ENCODE measurements at places on chromosomes 11 and 22. TPM values are rescaled to one million over a fixed set of nuclear protein-coding genes. Genes with fewer than 3 reads are reported as not detected.

GRCh38 chr11:9017773-9018172, 14.0 kb upstream of the NRIP3 start:
- peaks cover 23% of the 10 kb centered on the region for H3K4me1 ChIP-seq
- no peak overlapping the region for H3K4me3 ChIP-seq
- H3K27ac ChIP-seq: no peak overlapping the region
- no peaks in the 10 kb centered on the region for H3K36me3 ChIP-seq
- H3K27me3 ChIP-seq: peaks cover 14% of the 10 kb centered on the region

DNA sequence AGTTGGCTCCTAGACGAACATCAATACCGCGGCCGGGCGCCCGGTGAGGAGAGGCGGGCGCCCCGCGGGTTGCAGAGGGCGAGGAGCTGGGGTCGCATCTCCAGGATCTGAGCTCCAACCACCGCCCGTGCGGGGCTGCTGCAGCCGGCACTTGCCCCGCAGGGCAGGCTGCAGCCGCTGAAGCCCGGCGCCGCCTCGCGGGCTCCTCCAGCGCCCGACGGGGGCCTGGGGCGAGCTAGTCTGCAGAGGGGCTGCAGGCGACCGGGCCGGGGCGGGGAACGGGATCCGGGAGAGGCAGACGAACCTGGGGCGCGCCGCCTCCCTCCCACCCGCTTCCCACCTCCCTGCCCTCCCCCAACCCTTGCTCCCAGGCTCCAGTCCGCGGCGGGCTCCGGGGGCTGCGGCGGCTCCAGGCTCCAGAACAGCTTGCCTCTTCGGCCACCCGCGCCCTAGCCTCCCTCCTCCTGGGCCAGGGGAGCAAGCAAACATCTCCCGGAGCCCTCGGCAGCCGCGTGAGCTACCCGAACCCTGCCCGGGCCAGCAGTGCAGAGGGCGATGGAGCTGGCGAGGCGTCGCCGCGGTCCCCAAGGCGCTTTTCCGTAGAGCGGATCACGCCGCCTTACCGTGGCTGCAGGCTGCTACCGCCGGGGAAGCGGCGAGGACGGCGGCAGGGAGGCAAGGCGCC, 802 bp downstream of the TENM4 start:
- peaks cover 61% of the 10 kb centered on the region for H3K27me3 ChIP-seq
- H3K4me3 ChIP-seq: no peak overlapping the region
- no peak overlapping the region for H3K27ac ChIP-seq
- H3K4me1 ChIP-seq: peaks cover 8% of the 10 kb centered on the region
- peaks cover 11% of the 10 kb centered on the region for H3K36me3 ChIP-seq

DNA sequence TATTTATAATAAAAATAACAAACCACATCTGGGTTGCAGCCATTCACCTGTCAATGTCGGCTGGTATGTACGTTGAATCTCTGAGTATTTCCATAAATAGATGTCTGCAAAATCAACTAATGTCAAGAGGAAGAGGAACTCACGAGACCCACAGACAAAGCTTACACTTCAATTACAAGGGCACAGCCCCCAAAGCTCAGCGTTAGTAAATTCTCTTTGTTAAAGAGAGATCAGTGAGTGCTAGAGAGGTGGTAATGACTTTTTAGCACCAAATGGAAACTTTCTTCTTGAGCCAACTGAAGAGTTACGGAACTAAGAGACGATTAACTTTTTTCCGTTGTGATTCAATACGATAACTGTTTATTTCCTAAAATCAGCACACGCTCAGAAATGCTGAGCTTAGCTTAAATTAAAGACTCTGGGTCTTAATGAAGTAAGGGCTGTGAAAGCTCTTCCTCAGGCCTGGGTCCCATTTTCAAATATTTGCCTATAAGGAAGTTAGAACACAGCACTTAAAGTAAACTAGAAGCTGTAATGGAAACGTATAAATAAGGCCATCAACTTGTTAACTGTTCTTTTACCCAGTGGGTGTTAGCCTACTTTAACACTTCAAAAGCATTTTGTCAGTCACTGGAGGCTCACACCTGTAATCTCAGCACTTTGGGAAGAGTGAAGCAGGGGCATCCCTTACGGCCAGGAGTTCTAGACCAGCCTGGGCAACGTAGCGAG, 22.8 kb upstream of the TFIP11 start:
- H3K4me3 ChIP-seq: no peak overlapping the region
- H3K4me1 ChIP-seq: no peaks in the 10 kb centered on the region
- H3K27me3 ChIP-seq: no peaks in the 10 kb centered on the region
- peak overlapping the region; percentile 33 for H3K27ac ChIP-seq

DNA sequence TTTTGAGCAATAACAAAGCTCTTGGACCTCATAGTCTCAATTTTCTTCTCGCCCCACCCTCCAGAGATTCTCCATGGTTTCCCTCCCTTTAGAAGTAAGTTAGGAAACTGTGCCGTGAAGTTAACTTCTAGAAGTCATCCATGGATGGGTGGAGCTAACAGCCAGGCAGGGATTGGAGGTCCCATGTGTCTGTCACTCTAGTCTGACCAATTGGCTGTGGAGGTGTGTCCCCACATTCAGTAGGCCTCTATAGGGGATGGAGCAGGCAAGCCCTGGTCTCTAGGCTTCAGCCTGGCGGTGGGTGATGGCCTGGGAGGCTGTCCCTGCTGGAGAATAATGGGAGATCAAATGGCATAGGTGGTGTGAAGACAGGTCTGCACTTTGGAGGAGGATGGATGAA, 50.7 kb downstream of the TP53I11 start:
- no peaks in the 10 kb centered on the region for H3K36me3 ChIP-seq
- H3K4me1 ChIP-seq: no peaks in the 10 kb centered on the region
- no peak overlapping the region for H3K27ac ChIP-seq
- H3K27me3 ChIP-seq: peaks cover 2% of the 10 kb centered on the region

- no peaks in the 10 kb centered on the region for H3K4me1 ChIP-seq
- no peak overlapping the region for H3K27ac ChIP-seq
- H3K27me3 ChIP-seq: peaks cover 31% of the 10 kb centered on the region
- no peaks in the 10 kb centered on the region for H3K36me3 ChIP-seq
- no peak overlapping the region for H3K4me3 ChIP-seq
Measured at GRCh38 chr11:13480198-13480597, 15.6 kb downstream of the PTH start.

DNA sequence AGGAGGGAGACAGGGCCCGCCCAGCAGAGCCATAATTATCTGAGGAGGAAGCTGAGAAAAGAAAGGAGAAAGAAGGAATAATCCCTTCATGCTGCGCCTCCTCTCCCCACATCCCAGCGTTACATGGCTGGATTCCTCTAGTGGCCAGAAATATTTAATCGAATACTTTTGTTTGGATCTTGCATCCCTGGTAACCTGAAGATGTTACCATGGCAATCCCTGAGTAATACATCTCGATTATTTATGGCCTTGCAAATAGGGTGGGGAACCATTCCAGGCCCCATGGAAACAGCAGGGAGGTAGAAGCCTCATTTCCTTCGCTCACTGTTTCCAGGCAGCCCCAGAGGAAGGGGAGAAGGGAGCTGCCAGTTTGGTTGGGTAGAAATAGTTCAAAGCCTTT, 357.7 kb downstream of the BUD13 start:
- no peak for DNase-seq
- no peaks in the 10 kb centered on the region for H3K36me3 ChIP-seq
- no peak overlapping the region for H3K4me3 ChIP-seq

- DNase-seq: peak; percentile 70
- peaks cover 2% of the 10 kb centered on the region for H3K36me3 ChIP-seq
- H3K4me3 ChIP-seq: no peak overlapping the region
Measured at GRCh38 chr22:38973289-38974169, 8.6 kb upstream of the APOBEC3B start.

GRCh38 chr11:113663567-113663966, 42.5 kb downstream of the TMPRSS5 start:
- no peak overlapping the region for H3K27ac ChIP-seq
- no peaks in the 10 kb centered on the region for H3K4me1 ChIP-seq
- H3K27me3 ChIP-seq: peaks cover 21% of the 10 kb centered on the region
- no peak overlapping the region for H3K4me3 ChIP-seq
- no peaks in the 10 kb centered on the region for H3K36me3 ChIP-seq
- no peak for DNase-seq

- no peak overlapping the region for H3K4me3 ChIP-seq
- no peak overlapping the region for H3K27ac ChIP-seq
- no peaks in the 10 kb centered on the region for H3K27me3 ChIP-seq
- no peaks in the 10 kb centered on the region for H3K36me3 ChIP-seq
Measured at GRCh38 chr11:111066846-111067245, 178.7 kb upstream of the POU2AF2 start.

GRCh38 chr22:30855266-30855665, 113.3 kb downstream of the MORC2 start:
- no peaks in the 10 kb centered on the region for H3K36me3 ChIP-seq
- H3K4me3 ChIP-seq: no peak overlapping the region
- no peaks in the 10 kb centered on the region for H3K4me1 ChIP-seq
- no peak for DNase-seq
- H3K27ac ChIP-seq: no peak overlapping the region
- H3K27me3 ChIP-seq: peaks cover 5% of the 10 kb centered on the region

GRCh38 chr11:109849946-109850345, 243.2 kb upstream of the ZC3H12C start:
- H3K27ac ChIP-seq: no peak overlapping the region
- H3K27me3 ChIP-seq: no peaks in the 10 kb centered on the region
- no peak overlapping the region for H3K4me3 ChIP-seq
- no peaks in the 10 kb centered on the region for H3K4me1 ChIP-seq
- no peaks in the 10 kb centered on the region for H3K36me3 ChIP-seq
- no peak for DNase-seq

DNA sequence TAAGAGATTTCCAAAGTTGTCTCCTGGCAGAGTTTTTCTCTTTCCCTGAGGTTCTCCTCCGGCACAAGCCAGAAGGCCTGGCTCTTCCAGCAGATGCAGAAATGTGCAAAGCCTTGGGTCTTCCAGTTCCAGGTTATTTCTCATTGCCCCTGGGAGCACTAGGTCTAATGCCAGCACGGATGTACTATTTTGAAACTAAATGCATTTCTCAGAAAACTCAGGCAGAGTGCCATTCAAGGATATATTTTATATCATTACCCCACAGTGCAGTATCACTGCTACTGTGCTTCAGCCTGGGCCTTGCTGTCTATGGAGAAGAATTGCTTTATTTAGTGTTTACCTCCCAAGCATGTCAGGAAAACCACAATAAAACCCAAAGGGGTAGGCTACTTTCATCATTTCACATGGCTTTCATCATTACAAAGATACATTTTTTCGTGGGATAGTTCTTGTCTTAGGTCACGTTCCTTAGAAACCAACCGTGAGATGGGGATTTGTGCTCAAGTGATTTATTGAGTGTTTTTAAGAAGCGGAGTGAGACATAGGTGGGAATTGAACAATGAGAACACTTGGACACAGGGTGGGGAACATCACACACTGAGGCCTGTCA, 22.4 kb upstream of the FZD4 start:
- no peak for DNase-seq
- H3K4me3 ChIP-seq: no peak overlapping the region
- H3K27me3 ChIP-seq: peaks cover 5% of the 10 kb centered on the region
- no peaks in the 10 kb centered on the region for H3K4me1 ChIP-seq

DNA sequence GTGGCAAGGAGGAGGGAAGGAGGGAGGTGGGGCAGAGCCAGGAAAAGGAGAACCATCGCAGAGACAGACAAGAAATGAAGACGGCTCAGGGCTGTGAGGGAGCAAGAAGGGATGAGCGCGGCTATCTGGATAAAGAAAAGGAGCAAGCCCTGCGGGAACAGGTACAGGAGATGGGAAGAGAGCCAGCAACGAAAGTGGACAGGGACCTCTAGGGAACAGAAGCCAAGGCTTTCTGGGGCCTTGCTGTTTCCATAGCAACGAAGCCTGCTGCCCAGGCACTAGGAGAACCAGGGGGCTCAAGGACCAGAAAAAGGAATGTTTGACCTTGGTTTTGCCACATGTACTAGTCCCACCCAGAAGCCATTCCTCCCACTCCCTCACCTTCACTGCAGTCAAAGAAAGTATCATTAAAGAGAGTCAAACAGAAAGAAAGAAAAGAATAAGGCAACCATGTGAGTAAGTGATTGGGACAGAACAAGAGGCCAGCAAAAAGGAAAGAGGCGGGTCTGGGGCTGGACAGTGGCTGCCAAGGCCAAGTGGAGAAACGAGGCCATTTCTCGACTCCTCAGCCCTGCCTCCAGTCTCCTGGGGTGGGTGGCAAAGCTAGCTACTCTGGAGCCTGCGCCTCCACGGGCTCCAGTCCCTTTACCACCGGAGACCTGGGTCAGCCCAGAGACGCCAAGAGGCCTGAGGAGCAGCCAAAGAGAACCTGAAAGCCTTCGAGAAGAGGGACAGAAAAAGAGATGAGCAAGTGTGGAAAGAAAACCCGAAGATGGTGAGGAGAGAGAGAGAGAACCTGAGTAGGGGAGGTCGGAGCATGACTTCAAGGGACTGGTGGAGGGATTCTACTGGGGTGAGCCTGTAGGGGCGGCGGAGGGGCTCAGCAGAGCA, 35.1 kb downstream of the NRXN2 start:
- no peak for DNase-seq
- no peak overlapping the region for H3K4me3 ChIP-seq
- peaks cover 22% of the 10 kb centered on the region for H3K27me3 ChIP-seq
- H3K4me1 ChIP-seq: peaks cover 18% of the 10 kb centered on the region
- no peak overlapping the region for H3K27ac ChIP-seq

DNA sequence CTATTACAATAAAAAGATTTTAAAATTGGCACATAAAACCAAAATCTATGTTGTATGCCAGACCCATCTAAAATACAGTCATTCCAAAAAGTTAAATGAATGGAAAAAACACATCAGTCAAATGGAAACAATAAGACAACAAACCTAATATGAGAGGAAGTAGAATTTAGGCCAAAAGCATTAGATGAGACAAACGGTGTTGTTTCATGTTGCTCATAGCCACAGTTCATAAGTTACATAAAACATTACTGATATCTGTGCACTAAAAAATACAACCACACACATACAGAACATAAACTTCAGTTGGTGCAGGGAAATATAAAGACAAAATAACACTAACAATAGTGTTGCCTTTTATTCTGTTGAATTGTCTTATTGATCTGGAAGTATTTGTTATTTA, 661.9 kb downstream of the CNTN5 start:
- no peaks in the 10 kb centered on the region for H3K27me3 ChIP-seq
- no peak overlapping the region for H3K4me3 ChIP-seq
- H3K4me1 ChIP-seq: no peaks in the 10 kb centered on the region
- H3K27ac ChIP-seq: no peak overlapping the region

GRCh38 chr22:38305471-38306448, 11.5 kb downstream of the CSNK1E start:
- DNase-seq: no peak
- H3K27me3 ChIP-seq: no peaks in the 10 kb centered on the region
- peaks cover 27% of the 10 kb centered on the region for H3K36me3 ChIP-seq
- H3K27ac ChIP-seq: peak overlapping the region; percentile 66

GRCh38 chr11:57432714-57433163, 5.8 kb upstream of the SLC43A3 start:
- H3K27ac ChIP-seq: no peak overlapping the region
- peak; percentile 35 for DNase-seq
- peaks cover 16% of the 10 kb centered on the region for H3K27me3 ChIP-seq
- peaks cover 5% of the 10 kb centered on the region for H3K4me1 ChIP-seq
- no peak overlapping the region for H3K4me3 ChIP-seq

- DNase-seq: no peak
- H3K27me3 ChIP-seq: no peaks in the 10 kb centered on the region
- H3K4me3 ChIP-seq: no peak overlapping the region
- H3K36me3 ChIP-seq: peaks cover 79% of the 10 kb centered on the region
- peak overlapping the region; percentile 94 for H3K27ac ChIP-seq
- peaks cover 92% of the 10 kb centered on the region for H3K4me1 ChIP-seq
Measured at GRCh38 chr11:118212131-118212725, 12.6 kb downstream of the JAML start.

PTGDR2 gene
- total RNA-seq: 3.4 TPM

RAB39A gene
- not detected for total RNA-seq

CLMP gene
- 0.29 TPM for total RNA-seq

HBG2 gene
- total RNA-seq: not detected

KCNQ1 gene
- total RNA-seq: 26.0 TPM

CARD18 gene
- not detected for total RNA-seq

TLCD5 gene
- 0.08 TPM for total RNA-seq

DTX4 gene
- total RNA-seq: 0.45 TPM

LRRC32 gene
- 0.23 TPM for total RNA-seq

MMP13 gene
- total RNA-seq: not detected

ART5 gene
- total RNA-seq: not detected
